ENCODE measurements at places on chromosomes 2 and 18.

GRCh38 chr18:10391506-10391905 is 62.9 kb upstream of the APCDD1 start:
- no peak for DNase-seq

GRCh38 chr18:13550418-13551304 is 175.7 kb downstream of the FAM210A start:
- no peak for DNase-seq

DNA sequence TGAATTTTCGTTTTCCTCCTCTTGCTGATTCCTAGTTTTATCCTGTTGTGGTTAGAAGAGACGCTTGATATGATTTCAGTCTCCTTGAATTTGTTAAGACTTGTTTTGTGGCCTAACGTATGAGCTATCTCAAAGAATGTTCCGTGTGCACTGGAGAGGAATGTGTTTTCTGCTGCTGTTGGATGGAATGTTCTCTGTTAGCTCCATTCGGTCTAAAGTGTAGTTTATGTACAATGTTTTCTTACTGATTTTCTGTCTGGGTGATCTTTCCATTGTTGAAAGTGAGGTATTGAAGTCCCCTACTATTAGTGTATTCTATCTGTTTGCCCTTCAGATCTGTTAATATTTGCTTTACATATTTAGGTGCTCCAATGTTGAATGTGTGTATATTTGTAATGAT is 25.9 kb downstream of the COLEC11 start:
- no peak for DNase-seq

DNA sequence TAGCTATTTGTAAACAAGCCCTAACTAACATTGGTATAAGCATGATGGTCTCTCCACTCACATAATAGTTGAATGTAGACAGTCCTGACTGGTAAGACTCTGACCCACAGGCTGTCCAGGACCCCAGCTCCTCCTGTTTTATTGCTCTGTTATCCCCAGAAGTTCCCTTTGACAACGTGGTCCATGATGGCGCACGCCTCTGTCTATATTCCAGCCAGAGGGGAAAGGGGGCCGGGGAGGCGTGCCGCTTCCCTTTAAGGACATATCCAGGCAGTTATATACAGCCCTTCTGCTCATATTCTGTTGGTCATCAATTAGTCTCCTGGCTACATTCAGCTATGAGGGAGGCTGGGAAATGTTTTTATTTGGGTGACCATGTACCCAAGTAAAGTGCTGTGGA is 6.7 kb downstream of the DYSF start:
- DNase-seq = no peak

DNA sequence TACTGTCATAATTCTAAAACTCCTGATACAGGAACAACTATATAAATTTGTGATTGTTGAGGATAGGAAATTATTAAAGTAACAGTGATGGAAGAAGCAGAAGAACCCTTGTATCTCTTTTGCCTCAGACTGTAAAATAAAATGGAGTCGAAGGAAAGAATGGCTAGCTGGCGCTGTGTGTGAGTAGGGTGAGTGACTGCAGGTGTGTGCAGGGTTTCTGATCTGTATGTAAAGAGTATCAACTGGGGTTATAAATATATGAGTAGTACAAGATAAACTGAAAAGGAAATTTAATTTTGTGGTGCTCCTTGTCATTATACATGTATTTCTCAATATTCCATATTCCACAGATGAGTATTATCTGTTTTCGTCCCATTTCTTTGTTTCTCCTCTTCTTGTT is 15.2 kb downstream of the POLI start:
- DNase-seq = no peak

DNA sequence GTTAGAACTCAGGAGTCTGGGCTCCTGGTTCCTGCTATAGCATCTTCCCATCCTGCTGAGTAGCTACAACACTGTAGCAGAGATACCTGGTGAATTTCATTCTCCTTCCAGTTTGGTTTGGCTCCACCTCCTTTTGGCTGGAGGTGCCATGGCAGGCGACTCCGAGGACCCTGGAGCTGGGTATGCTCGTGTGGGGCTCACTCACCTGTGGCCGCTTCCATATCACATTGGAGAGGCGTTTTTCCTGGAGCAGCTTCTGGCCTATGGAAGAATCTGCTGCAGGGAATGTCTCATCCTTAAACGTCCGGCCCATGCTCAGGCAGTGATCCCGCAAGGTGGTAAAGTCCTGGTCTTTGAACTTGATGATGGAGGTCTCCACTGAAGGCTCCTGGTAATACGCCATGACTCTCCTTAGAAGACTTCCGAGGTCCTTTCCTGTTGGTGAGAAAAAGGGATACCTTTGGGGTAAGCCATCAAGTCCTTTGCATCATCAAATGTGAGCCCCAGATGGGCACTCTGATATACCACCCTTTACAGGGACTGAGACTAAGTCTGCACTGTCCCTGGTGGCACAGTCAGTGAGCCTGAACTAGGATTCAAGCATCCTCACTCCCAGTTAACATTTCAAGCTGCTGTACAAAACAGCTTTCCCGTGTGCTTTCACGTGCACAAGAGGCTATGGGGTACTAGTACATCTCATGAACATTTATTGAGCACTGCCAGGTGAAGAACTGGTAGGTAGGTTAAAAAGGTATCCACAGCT is 20.1 kb downstream of the CAPN13 start:
- no peak for DNase-seq

GRCh38 chr18:23552505-23552904 is 33.8 kb downstream of the NPC1 start:
- DNase-seq = no peak

GRCh38 chr2:5121642-5122041 is 570.5 kb upstream of the SOX11 start:
- no peak for DNase-seq

GRCh38 chr2:96824079-96824870 is 8.2 kb downstream of the CNNM3 start:
- DNase-seq = no peak

DNA sequence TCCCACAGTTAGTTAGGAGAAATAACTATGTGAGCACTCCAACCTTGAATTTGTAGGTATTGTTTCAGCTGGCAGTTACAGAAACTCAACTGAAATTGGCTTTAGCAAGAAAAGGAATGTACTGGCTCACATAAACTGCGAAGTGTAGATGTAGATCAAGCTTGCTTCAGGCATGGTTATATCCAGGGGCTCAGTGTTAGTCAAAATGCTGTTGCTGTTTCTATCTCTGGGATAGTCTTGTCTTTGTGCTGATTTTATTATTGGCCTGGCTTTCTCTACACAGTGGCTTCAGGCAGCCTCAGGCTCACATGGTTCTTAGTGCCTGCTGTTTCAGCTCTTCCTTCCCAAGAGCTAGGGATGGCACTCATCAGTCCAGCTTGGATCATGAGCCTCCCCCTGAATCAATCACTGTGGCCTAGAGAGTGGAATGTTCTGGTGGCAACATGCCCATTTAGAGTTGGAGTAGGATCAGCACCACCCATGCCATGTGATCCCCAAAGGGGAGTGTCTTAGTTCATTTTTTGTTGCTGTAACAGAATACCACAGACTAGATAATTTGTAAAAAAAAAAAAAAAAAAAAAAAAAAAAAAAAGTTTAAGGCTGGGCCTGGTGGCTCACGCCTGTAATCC is 69.1 kb upstream of the FOXI3 start:
- DNase-seq = no peak

DNA sequence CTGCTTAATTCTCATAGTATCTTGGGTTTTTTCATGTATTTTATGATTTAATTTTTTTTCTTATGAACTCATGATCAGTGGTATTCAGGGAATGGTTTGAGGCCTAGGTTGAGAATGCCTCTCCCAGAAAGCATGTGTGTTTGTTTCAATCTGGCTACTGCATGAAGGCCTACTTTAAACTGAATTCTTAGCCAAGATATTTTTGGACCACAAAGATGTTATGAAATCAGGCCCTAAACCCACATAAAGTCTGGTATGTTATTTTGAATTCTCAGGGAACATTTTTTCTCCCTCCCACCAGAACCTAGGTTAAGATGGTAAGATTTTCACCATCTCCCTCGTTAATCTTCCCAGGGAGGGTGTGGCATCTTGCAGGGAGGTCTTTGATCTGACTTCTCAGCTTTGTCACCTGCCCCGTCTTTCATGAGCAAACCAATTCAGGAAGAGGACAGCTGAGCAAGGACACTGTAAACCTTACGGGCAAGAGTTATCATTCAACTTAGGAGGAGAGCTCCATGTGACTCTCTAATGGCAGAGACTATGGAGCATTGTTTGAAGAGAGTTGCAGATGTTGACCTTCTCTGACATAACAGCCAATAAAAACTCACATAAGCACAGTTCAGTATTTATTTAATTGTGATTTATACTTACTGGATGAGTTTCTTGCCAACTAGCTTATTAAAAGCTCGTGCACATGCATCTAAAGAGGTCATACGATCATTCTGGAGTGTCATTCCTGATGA is 21.3 kb upstream of the ACKR3 start:
- no peak for DNase-seq

DNA sequence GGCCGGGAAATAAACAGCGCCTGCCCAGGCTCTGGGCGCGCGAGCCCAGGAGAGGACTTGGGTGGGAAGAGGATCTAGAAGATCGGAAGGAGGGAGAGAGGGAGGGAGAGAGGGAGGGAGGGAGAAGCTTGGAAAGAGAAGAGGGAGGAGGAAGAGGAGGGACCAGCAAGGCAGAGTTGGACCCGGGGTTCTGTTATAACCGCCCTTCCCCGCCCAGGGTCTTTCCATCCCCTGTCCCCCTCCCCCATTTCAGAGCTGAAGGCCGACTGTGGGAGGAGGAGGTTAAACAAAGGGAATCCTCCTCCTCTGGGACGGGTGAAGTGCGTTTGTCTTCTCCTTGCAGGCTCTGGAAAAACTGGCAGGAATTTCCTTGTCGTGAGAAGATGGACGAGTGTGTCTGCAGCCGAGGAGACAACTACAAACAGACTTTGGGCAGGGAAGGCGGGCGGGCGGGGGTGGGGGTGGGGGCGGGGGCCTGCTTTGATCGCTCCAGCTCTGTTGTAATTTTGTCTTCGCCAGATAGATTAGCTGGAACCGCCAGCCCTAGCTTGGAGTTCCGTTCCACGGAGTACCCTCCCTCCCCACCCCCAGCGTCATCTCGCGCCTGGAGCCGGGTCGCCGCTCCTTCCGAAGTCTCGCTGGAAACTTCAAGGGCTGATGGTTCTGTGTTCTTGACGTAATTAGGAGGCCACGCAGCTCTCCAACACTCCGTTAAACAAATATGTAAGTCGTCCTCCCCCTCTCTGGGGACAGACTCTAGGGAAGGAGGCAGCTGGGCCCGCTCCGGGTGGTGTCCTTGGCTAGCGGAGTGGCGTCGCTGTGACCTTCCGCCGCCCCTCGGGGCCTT is 6.4 kb upstream of the SP9 start:
- no peak for DNase-seq

DNA sequence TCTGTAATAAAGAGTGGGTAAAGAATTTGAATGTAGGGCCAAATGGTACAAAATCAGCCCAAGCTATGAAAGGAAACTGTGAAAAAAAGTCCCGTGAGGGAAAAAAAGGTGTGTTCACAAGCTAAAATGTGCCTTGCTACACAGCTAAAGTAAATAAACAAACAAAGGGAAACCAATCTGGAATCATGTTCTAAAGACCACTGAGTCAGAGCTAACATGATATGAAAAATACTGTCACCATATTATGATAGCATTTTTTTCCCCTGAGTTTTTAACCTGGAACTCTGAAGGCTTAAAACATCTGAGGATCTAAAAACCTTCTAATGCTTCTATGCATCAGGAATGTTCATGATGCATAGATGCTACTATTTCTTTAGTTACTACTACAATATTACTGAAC is 58.8 kb downstream of the SCN1A start:
- no peak for DNase-seq
